Left cardiac atrium (tissue), 4 donors: ENCODE measurements at places on chromosomes 13 and 19. TPM values are rescaled to one million over a fixed set of nuclear protein-coding genes. Genes with fewer than 3 reads are reported as not detected.

The GPC6 gene
- total RNA-seq = 5.4 TPM

The NLRP9 gene
- not detected for total RNA-seq

GRCh38 chr13:74868049-74868448 lies 613.9 kb downstream of the TBC1D4 start:
- no peak for DNase-seq

GRCh38 chr13:25541434-25542123 lies 169.8 kb downstream of the ATP8A2 start:
- DNase-seq = no peak

- DNase-seq = peak; percentile 45
These were observed 22.0 kb downstream of the BLOC1S3 start for GRCh38 chr19:45200568-45200967.
